GM12864 (cell line): ENCODE measurements at places on chromosomes 16 and 17.

- no peak for DNase-seq
Observed at GRCh38 chr16:89393738-89394406, 96.5 kb downstream of the ANKRD11 start.

- no peak for DNase-seq
Observed at GRCh38 chr16:22004341-22004740, 3.4 kb upstream of the PDZD9 start.

DNA sequence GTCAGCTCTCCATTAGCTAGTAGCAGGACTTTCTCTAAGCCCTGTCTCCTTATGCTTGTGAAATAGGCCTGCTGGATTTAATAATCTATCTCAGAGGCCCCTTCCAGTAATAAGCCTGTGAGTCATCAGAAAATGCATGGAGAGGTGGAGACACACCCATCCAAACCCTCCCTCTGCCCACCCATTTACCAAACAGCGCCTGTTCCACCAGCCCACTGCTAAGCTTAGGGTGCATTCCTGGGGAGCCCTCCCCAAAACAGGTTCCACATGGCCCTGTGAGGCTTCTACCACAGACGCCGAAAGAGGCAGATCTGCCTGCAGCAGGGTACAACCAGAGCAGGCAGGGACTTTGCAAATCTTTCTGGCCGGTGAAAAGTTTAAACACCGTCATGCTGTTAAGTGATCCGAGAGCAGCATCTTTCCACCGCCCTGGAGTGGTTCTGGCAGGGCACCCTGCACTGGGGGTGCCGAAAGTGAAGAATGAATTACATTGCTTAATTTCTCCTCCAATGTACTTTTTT lies 99.3 kb downstream of the GAS7 start:
- no peak for DNase-seq

DNA sequence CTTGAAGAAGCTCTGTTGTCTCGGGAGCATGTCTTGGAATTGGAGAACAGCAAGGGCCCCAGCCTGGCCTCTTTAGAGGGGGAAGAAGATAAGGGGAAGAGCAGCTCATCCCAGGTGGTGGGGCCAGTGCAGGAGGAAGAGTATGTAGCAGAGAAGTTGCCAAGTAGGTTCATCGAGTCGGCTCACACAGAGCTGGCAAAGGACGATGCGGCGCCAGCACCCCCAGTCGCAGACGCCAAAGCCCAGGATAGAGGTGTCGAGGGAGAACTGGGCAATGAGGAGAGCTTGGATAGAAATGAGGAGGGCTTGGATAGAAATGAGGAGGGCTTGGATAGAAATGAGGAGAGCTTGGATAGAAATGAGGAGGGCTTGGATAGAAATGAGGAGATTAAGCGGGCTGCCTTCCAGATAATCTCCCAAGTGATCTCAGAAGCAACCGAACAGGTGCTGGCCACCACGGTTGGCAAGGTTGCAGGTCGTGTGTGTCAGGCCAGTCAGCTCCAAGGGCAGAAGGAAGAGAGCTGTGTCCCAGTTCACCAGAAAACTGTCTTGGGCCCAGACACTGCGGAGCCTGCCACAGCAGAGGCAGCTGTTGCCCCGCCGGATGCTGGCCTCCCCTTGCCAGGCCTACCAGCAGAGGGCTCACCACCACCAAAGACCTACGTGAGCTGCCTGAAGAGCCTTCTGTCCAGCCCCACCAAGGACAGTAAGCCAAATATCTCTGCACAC lies 21.2 kb downstream of the AKAP1 start:
- DNase-seq: no peak

DNA sequence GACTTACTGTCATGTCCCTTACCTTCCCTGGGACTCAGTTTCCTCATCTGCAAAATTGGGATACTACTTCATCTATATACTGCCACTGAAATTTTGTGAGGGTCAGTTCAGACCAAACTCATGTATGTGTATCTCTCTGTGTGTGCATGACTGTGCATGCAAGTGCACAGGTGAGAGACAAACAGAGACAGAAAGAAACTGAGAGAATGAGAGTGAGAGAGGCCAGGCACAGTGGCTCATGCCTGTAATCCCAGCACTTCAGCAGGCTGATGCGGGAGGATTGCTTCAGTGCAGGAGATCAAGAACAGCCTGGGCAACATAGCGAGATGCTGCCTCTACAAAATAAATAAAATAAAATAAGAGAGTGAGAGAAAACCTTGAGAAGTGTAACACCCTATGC lies 32.1 kb upstream of the SLC6A2 start:
- DNase-seq: no peak

DNA sequence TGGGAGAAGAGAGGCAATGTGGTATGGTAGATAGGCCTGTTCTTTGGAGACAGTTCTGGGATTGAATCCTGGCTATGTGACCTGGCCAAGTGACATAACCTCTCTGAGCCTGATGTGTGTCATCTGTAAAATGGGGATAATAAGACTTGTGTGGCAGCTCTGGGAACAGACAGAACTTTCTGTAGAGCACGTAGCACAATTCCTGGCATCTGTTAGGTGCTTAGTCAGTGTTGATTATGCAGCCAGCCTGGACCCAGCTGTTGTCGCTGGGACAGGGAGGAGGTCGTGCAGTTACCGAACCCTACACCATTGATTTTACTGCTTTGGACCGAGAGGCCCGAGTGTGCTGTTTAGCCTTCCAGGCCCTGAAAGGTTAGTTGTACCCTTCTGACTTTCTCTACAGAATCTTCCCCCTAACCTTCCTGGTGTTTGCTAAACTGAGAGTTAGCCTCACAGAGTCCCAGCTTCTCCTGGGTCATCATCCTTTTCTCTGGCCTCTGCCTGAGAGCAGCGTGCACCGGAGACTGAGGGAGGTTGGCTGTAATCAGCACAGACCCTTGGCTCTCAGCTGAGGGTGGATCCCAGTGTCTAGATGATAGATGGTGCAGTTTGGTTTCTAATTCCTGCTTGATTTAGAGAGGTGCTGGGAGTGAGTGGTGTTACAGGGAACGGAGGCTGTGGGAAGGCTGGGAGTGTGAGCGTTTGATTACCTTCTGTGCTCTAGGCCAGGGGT lies 31.9 kb downstream of the MSI2 start:
- DNase-seq: no peak

DNA sequence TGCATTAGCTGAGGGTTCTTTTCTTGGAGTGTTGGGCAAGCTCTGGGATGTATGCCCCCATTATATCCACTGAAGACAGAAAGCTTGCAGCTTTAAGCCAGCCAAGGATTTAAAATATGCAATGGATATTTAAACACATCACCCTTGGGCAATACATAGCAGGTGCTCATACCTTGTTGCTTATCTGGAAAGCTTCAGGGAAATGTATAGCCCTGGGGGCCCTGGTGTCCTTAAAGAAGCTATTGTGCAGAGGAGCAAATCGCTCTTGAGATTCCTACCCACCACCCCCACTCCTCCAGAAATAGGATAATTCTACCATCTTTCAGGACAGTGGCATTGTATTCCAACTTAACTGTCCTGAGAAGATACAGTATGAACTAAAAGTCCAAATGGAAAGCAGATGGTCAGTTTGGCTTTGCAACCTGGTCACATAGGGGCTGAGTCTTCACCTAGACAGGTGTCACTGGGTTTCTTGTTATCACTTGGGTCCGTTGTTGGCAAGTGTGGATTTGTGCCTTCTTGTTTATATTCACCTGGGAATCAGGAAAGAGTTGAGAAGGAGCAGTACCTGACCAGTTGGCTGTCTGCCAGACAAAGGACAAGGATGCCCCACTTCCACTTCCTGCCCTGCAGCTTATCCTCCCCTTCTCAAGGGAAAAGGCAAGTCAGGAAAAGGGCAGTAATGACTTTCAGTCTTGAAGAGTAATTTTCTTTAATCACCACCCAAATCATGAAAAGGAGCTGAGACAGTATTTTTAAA lies 3.4 kb downstream of the ANKRD40CL start:
- no peak for DNase-seq

DNA sequence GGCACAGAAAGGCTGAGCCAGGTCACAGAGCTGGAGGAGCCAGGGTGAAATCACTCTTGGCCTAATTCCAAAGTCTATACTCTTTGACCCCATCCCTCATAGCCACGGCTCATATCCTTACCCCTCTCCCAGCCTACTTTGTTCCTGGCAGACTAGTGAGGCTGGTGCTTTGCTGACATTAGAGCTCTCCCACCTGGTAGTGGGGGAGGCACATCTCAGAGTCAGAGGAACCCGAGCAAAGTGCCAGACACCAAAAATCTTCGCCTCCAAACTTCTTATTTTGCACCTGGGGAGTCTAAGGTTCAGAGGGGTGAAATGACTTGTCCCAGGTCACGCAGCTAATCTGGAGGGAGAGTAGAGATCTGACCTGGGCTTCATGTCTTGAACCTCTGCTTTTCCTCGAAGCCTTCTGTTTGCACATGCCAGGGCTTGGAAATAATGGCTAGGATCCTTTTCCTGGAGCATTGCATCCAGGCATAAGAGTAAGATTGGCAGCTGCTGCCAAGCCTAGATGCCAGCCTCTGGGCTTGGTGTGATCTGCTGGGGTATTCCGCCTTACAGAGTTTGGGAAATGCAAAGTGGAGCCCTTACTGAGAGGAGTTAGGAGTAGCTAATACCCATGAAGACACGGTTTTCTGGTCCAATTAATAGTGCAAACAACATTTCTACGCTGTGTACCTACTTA lies 126.9 kb downstream of the SPACA3 start:
- DNase-seq: no peak

DNA sequence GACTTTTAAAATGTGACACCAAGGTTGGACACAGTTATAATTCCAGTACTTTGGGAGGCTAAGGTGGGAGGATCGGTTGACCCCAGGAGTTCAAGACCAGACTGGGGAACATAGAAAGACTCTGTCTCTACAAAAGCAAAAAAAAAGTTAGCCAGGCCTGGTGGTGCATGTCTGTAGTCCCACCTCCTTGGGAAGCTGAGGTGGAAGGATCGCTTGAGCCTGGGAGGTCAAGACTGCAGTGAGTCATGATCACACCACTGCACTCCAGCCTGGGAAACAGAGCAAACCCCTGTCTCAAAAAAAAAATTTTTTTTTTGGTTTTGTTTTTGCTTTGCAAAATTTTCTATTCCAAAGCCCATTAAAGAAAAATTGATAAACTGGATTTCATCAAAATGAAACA lies 281.4 kb downstream of the BCAS3 start:
- no peak for DNase-seq

DNA sequence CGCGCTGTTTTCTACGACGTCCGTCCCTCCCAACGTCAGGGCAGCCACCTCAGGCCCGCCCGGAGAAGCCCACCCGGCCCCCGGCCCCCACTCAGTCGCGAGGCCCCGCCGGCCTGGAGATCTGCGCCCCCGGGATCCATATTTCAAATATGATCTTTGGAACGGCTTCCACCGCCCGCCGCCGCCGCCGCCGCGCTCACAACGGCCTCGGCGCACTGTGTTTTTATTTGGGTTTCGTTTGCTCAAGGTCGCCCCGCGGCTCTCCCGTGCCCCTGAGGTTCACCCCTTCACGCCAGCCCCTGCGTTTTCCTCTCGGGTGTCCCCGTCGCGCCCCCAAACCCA lies 4.2 kb upstream of the CBX4 start:
- DNase-seq: no peak

- no peak for DNase-seq
Observed at GRCh38 chr17:17888821-17889220, 52.0 kb upstream of the SREBF1 start.

- DNase-seq: no peak
Observed at GRCh38 chr17:77555741-77556291, 402.7 kb upstream of the TNRC6C start.

DNA sequence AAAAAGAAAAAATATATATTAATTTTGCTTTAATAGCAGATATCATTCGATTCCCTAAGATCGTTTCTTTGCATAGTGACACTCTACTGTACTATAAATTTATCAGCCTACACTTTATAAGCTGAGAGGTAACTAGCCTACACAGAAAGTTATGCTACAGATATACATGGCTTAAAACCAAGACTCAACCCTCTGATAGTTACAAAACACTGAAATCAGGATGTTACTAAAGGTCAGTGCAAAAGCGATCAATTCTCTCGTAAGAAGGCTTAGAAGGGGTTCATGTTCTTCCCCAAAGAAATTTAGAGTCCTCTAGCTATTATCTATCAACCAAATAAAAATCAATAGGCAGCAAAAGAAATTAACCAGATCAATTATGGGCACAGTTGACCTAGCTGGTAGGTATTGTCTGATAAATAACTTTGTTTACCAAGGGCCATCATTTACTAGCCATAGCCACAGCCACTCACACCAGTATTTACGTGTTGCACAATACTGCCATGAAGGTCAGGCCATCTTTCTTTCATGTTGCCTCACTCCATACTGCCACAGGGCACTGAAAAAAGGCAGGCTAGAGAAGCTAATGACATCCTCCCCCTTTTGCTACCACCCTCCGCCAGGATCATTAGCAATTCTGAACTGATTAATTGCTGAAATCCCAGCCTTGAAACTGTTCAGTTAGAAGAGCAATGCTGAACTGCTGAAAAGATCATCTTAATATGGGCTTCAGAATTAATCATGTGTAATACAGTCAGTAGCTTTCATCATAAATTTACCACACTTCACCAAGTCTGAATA lies 43.7 kb downstream of the RND2 start:
- no peak for DNase-seq

GRCh38 chr16:87033021-87033471 lies 284.1 kb downstream of the C16orf95 start:
- DNase-seq: no peak

- DNase-seq: no peak
Observed at GRCh38 chr17:72474719-72475477, 354.1 kb downstream of the SOX9 start.

DNA sequence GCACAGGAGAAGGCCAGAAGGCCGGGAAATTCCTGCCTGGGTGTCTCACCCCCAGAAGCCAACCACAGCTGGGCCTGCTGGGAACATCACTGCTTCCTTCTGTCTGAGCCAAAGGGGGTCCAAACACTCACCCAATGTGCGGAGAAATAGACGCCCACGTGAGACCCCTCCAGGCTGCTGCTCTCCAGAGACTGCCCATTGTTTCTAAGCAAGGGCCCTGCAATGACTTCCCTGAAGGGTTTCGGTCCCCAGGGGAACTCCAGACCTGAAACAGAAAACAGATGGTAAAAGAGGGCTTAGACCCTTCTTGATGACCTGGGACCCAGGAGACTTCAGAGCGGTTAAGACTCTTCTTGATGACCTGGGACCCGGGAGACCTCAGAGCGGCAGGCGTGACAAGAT lies 41.3 kb downstream of the MRM3 start:
- DNase-seq: no peak

GRCh38 chr16:77700846-77701245 lies 21.5 kb upstream of the NUDT7 start:
- no peak for DNase-seq

- no peak for DNase-seq
Observed at GRCh38 chr16:81374550-81374949, 59.8 kb downstream of the GAN start.

GRCh38 chr16:90015586-90016338 lies 3.5 kb downstream of the DBNDD1 start:
- no peak for DNase-seq
